Pons (tissue), 1 donor: ENCODE measurements at places on chromosomes 16 and 17.

DNA sequence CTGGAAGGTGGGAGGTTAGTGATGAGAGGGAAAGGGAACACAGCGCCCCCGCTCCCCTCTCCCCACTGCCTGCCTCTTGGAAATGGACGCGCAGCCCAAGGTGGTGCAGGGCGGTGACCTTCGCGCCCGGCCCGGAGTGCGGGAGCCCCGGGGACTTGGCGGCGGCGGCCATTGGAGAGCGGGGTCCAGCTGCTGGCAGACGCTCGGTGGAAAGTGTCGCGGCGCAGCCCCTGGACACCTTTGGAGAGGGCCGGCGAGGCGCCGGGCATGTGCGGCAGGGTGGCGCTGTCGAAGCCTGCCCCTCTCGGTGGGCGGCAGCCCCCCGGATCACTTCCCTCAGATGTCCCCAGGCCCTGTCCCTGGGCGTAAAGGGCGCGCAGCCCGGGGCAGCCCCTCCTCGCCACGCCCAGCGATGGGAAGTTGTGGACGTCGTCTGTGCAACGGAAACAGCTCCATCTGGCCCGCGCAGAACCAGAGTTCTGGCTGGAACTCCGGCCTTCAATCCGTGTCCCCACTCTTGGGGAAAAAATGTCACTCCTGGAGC lies 16.7 kb downstream of the SALL1 start:
- no peak for DNase-seq

DNA sequence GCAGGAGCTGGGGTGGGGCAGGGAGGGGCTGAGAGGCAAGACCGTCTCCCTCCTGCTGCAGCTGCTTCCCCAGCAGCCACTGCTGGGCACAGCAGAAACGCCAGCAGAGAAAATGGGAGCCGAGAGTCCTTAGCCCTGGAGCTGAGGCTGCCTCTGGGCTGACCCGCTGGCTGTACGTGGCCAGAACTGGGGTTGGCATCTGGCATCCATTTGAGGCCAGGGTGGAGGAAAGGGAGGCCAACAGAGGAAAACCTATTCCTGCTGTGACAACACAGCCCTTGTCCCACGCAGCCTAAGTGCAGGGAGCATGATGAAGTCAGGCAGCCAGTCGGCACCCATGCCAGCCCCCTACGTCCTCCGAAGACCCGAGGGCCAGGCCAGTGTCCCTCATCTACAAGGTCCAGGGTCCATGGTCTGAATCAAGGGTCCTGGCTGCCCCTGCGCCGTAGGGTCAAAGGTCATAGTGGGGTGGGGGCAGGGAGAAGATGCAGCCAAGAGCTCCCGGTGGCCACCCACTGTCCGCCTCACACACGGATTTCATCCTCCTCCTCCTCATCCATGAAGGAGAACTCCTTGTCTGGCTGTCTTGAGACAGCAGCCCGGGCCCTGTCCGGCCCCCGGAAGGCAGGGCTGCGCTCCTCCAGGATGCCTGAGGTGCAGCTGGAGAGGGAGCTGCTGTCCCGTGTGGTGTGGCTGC lies 23.4 kb upstream of the CPSF4L start:
- no peak for DNase-seq

GRCh38 chr17:64236827-64237403 lies 26.1 kb downstream of the TEX2 start:
- DNase-seq = no peak

GRCh38 chr17:62668091-62668804 lies 40.8 kb downstream of the MRC2 start:
- DNase-seq = no peak

DNA sequence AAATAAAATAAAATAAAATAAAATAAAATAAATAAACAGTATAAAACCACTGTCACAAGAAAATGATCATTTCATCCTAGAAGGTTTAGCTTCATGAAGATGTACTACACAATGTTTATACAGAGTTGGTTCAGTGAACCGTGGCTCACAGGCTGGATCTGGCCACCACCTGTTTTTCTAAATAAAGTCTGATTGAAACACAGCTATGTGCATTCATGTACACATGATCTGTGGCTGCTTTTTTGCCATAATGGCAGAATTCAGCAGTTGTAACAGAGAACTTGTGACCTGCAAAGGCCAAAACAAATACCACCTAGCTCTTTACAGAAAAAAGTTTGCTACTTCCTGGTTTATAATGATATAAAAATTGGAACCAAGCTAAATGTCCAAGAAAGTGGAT lies 12.6 kb upstream of the RPRML start:
- no peak for DNase-seq
